ENCODE measurements at places on chromosomes 16 and 17.

GRCh38 chr16:68892214-68892613 is 48.9 kb downstream of the TANGO6 start:
- no peak for DNase-seq

GRCh38 chr17:76467366-76467765 is at the start of gene AANAT:
AANAT (plus strand) TSS chr17:76467603; CDS start chr17:76468747, 1,144 bp downstream.
- DNase-seq: no peak

GRCh38 chr17:29124135-29124924 is 55.9 kb downstream of the MYO18A start:
- peak; percentile 56 for DNase-seq

- no peak for DNase-seq
These were observed 3.1 kb downstream of the TEX2 start for GRCh38 chr17:64259922-64260321.

DNA sequence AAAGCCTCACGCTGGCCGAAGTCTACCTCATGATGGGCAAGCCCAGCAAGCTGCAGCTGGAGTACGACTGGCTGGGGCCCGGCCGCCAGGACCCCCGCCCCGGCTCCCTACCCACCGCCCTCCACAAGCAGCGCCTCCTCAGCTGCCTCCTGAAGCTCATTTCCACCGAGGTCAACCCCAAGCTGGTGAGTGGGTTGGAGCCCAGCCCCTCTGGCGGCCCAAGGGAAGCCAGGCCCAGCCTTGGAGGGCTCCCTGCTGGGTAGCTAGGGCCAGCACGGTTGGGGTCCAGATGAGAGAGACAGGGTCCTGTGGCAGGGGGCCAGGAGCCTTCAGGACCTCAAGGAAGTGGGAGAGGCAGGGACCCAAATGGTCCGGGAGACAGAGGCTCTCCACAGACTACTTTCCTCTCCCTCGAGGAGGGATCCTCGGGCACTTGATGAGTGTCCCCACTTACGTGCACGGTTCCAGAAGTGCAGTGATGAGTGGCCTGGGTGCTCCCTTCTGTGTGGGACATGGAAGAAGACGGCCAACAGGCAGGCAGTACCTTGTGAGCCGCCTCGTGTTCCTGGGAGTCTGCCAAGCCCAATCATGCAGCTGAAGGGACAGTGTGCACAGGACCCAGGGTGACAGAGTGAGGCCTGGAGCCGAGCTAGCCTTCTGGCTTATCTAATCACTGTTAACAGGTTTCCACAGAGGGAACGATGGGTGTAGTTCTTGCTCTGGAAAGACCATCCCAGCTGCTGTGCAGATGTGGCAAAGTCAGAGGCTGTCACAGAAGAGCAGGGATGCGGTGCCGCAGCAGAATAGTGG is 21.1 kb upstream of the JPT2 start:
- no peak for DNase-seq

DNA sequence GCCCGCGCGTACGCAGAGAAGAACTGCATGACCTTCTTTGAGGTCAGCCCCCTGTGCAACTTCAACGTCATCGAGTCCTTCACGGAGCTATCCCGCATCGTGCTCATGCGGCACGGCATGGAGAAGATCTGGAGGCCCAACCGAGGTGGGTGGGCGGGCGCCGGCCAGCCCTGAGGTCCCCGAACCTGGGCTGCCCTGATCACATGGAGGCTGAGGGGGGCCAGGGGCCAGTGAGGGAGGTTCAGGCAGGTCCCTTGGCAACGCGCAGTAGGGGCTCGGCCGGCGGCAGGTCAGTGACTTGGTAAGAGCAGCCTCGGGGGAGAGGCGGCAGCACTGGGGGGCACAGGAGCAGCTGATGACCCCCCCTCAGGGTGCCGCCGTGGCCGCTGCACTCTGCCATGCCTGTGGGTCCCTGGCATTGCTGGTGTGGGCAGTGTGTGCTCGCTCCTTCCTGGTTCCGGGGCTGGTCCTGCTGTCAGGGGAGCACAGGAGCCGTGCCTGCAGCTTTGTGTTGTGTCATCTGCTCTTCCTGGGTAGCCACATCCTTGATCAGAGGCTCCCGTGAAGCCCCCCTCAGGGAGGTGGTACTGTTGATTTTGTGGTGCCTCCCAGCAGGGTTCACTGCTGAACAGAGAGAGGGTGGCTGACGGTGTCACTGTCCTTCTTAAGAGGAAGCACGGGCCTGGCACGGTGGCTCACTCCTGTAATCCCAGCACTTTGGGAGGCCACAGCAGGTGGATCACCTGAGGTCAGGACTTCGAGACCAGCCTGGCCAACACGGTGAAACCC is 4.6 kb upstream of the WFIKKN1 start:
- no peak for DNase-seq

GRCh38 chr17:68231541-68231940 is 16.3 kb upstream of the AMZ2 start:
- no peak for DNase-seq

- DNase-seq: no peak
These were observed 51.7 kb downstream of the CCDC42 start for GRCh38 chr17:8692916-8693315.

Measured in head of caudate nucleus (tissue), 42 donors.